ENCODE measurements at places on chromosomes 13 and 19.

GRCh38 chr13:60679928-60680694 lies 283.1 kb downstream of the TDRD3 start:
- no peak for DNase-seq

DNA sequence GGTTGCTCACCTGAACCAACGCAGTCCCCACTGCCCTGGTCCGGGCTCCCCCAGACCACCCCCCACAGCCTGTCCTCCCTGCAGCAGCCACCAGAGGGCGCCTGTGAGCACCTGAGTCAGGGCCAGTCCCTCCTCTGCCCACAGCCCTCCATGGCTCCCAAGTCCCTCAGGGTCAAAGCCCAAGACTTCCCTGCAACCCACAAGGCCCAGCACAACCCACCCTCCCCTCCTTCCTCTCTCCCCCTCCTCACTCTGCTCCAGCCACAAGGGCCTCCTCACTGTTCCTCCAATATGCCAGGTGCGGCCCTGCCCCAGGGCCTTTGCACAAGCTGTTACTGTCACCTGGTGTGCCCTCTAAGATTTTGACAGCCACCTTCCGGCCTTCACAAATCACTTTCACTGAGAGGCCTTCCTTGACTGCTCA lies 10.9 kb downstream of the GNA15 start:
- DNase-seq: no peak

DNA sequence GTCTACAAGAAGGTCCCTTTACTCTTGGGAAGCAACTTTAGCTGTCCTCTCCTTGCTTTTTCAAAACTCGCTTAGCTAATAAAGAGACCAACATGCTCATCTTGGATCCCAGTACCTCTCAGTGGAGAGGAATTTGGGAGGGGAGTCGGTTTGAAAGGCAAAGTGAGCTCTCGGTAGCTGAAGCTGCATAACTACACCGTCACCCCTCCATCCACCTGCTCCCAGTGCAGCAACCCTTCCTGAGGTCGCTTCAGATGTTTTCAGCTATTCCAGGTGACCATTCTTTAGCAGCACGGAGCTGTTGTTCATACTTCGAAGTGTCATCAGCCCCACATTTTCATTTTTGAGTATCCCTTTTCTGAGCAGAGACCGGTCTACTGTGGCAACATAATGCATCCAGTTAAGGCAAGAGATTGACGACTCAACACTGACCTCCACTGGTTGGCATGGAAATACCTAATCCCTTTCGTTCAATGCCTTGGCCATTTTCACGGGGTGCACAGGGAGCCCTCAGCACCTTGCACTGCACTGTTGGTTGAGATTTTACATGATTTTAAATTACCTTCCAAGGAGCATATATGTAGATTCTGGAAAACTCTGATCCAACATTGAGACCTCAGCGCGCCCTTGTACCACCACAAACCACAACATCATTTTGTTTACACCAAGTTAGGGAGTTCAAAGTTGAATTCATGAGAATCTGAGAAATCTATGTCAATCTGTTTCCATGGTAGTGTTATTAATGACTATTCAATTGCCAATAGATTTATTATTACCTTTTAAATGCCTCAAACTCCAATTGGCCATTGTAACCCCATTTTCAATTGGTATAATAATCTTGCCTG lies 42.2 kb downstream of the DLEU7 start:
- peak; percentile 82 for DNase-seq

DNA sequence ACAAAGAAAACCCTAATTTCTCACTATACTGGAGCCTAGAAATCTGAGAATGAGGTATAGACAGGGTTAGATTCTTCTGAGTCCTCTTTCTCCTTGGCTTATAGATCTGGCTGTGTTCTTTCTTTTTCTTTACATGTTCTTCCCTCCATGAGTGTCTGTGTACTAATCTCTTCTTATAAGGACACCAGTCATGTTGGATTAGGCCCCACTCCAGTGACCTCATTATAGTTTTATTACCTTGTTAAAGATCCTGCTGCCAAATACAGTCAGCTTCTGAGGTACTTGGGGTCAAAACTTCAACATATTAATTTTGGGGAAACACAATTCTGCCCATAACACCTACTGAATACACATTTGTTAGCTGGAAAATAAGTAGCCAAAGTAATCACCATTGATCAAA lies 302.6 kb downstream of the PCDH9 start:
- DNase-seq: no peak

GRCh38 chr19:53994811-53995210 lies 3.4 kb downstream of the CACNG6 start:
- no peak for DNase-seq

DNA sequence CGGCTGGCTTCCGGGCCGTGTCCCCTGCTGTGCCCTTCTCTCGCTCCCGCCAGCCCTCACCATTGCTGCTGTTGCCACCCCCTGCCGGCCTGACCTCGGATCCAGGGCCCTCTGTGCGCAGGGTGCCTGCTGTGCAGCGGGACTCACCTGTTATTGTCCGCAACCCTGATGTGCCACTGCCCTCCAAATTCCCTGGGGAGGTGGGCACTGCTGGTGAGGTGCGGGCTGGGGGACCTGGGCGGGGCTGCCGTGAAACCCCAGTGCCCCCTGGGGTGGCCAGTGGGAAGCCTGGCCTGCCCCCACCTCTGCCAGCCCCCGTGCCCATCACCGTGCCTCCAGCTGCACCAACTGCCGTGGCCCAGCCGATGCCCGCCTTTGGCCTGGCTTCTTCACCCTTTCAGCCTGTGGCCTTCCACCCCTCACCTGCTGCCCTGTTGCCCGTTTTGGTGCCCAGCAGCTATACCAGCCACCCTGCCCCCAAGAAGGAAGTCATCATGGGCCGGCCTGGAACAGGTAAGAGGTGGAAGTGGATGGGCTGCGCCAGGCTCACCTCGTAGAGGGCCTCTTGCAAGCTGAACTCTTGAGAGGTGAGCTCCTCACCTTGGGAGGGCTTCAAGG lies 5.1 kb downstream of the CIC start:
- no peak for DNase-seq

DNA sequence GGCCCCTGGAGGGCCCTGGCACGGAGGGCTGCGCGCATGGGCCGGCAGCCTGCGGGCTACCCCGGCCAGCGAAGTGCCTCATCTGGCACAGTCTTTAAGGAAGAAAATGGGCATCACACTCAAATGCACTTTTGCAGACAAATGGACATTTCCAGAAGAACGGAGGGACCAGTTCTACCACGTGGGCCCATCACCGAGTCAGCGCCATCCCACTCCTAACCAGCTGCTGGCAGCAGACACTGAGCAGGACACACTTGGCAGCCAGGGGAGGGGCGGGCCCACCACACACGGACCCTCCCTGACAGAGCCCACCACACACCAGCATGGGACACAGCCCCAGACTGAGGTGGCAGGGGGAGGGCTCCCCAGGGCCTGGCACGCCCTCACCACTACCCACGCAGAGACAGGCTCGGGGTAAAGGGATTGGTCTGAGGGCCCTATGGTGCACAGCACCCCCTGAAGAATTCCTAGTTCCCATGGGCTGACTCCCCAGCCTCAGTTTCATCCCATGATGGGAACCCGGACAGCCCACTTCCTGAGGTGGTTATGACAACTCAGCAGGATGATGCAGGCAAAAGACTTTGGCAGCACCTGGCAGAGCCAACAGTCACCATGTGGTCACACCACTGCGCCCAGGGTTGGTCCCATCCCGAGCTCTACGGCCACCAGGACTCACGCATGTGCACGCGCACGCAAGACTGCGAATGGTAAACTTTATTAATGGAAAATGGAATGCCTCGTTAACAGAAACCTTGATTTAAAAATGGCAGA lies 18.7 kb upstream of the TINCR start:
- no peak for DNase-seq

- no peak for DNase-seq
Observed at GRCh38 chr19:53942001-53942786, 20.5 kb upstream of the CACNG8 start.

DNA sequence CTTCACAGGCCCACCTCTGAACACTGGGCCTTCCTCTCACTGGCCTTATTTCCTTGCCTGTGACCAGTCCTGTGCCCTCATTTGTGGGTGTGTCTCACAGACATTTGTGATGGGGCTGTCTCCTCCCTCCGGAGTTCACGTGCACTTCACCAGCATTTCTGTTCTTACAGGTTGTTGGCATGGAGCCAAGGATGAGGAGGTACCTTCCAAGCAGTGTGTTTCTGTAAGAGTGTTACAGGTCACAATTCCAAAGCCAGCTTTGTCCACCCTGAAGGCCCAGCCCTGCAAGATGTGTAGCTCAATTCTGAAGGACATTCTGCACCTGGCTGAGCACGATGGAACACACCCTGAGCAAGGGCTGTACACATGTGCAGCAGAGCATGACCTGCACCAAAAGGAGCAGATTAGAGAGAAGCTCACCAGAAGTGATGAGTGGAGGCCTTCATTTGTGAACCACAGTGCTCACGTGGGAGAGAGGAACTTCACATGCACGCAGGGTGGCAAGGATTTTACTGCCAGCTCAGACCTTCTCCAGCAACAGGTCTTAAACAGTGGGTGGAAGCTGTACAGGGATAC lies 8.1 kb downstream of the ZNF749 start:
- DNase-seq: no peak

DNA sequence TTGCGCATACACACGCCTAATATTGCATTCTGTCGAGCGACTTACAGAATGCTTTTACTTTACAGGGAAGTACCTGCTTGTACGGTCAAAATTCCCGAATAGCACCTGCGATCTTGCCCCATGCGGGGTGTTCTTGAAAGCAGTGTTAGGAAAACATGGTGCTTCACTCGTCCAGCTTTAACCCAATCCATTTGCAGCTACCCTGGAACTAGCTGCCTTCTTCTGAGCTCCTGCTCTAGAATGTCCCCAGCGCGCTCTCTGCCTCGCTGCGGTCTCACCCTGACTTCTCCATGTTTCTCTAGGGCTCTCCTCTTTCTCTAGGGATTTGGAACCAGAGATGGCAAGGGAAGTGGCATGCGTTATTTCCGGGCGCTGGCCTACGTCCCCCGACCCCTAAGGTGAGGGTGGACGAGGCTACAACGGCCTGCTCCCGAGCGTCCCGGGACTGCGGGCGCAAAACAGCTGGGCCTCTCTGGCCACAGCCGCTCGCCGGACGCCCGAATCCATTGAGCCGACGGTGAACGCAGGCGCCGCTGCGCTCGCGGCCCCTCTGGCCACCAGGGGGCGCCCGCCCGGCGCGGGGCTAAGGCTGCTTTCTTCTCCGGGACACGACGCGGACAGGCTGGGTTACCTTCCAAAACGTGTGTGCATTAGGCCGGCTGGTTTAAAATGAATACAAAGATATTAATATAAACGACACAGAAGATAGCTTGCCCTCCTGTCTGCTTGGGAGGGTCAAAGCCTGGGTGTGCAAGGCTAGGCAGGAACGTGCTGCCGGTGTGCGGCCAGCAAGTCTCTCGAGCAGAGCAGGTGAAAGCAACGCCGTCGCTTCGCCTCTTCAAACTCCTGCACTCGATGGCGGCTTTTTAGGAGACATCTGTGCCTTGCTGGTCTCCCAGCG lies 1.8 kb upstream of the SPRY2 start:
- peak; percentile 94 for DNase-seq

- DNase-seq: no peak
Observed at GRCh38 chr19:19615086-19615485, 3.4 kb downstream of the PBX4 start.

GRCh38 chr13:84951128-84951527 lies 848.1 kb downstream of the SLITRK6 start:
- no peak for DNase-seq

GRCh38 chr19:17503240-17503639 lies 8.2 kb upstream of the PGLS start:
- no peak for DNase-seq

DNA sequence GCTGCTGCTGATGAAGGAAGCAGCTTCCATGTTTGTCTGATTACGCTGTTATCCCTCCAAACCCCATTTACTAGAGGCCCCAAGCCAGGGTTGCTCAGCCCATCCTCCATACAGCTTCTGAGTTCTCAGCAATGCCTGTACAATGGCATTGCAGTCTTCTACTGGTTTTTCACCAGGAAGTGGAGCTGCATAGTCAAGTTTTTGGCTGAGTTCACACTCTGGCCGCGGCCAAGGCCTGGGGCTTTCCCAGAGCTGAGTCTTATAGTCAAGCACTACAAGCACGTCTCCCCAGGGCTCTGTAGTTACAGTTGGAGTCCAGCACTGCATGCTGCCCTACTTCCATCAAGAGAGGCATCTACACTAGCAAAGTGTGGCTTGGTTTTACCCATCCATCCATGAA lies 182.5 kb downstream of the POU4F1 start:
- no peak for DNase-seq

DNA sequence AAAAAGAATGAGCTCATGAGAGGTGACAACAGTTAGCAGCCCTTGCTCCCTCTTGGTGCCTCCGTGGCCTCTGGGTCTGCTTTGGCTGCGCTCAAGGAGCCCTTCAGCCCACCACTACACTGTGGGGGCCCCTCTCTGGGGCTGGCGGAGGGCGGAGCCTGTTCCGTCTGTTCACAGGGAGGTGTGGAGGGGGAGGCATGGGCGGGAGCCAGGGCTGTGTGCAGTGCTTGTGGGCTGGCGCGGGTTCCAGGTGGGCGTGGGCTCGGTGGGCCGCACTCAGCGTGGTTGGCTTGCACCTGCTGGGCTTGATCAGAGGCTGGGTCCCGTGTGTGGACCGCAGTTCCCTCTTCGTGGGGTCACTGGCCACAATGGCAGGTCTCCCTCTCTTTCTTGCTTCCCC lies 953.4 kb upstream of the PRR20A start:
- DNase-seq: no peak

- DNase-seq: no peak
Observed at GRCh38 chr13:25778365-25778764, 273.5 kb downstream of the SHISA2 start.

All from NCI-H1417 (cell line).